Urothelium cell line (cell line): ENCODE measurements at places on chromosomes 3 and 15.

GRCh38 chr15:75346796-75347221 lies at the start of gene NEIL1:
NEIL1 (plus strand) TSS chr15:75347039; CDS start chr15:75348906, 1,867 bp downstream.
- no peak for DNase-seq

- no peak for DNase-seq
Measured at GRCh38 chr3:133995264-133995663, 34.5 kb downstream of the SLCO2A1 start.

DNA sequence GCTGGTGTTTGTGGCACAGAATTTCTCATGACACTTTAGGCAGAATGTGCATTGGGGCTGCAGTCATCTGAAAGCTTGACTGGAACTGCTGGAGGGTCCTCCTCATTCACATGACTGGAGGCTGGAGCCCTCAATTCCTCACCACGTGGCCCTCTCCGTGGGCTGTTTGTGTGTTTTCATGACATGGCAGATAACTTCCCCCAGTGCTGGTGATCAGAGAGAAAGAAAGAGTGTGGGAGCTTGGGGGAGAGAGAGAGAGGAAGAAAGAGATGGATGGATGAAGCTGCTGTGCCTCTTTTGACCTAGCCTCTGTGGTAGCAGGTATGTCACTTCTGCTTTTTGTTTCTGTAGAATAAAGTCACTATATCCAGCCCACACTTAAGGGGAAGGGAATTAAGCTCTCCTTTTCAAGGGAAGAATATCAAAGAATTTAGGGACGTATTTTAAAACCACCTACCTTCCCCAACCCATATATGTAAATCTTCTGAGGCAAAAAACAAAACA lies 169.6 kb upstream of the IL12A start:
- no peak for DNase-seq

- DNase-seq = no peak
Measured at GRCh38 chr3:59017617-59017984, 32.2 kb downstream of the CFAP20DC start.

DNA sequence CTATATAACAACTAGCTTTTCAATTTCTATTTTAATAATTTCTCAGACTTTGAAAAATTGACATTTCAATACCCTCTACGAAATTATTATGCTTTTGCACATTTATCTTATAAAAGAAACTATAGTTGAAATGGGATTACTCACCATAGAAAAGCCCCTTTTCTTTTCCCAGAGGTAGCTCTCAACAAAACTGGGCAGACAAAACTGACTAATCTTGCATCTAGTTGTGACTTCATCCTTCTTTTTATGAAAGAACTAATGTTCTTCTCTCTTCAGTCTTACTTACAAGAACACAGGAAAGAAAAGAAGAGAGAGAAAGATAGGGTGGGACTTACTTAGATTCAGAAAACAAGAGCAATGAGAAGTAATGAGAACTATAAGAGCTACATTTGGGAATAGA lies 61.0 kb downstream of the GPR160 start:
- no peak for DNase-seq
